ENCODE measurements at places on chromosomes 3 and 15.

GRCh38 chr15:39595338-39596221 lies 14.7 kb downstream of the THBS1 start:
- no peak for DNase-seq

DNA sequence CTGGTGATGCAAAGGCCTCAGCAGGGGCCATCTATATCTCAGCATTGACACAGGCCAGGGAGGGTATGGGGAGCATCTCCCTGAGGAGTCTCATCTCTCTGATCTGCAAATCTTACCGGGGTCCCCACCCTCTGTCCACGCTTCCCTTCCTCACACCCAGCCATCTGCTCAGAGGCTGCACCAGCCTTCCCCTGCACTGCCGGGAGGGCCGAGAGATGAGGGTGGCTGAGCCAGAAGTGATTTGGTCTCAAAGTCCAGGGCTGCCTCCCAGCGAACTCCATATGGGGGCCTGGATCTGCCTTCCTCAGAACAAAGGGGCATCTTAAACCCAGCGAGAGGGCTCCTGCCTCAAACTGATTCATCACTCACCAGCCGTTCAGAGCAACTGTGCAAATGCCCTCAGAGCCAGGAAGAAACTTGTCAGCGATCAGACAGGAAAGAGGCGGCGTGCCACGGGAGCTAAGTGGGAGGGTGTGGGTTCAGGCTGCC lies 4.6 kb downstream of the IGDCC3 start:
- no peak for DNase-seq

DNA sequence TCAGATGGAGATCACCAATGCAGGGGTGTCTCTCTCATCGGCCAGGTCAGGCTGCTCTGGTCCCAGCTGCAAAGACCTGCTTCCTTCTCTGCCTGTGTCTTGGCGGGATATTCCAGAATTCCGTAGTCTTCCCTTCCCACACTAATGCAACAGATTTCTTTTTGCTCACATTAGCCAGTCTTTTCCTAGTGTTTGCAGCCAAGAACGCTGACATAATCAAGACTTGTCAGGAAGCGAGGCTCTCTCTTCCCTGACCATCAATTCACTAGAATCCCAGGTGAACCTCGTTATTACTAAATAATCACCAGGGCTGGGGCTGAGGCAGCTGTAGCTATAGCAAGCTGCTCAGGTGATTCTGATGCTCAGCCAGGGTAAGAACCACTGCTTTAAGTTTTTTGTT lies 43.2 kb upstream of the ACKR4 start:
- DNase-seq = no peak

DNA sequence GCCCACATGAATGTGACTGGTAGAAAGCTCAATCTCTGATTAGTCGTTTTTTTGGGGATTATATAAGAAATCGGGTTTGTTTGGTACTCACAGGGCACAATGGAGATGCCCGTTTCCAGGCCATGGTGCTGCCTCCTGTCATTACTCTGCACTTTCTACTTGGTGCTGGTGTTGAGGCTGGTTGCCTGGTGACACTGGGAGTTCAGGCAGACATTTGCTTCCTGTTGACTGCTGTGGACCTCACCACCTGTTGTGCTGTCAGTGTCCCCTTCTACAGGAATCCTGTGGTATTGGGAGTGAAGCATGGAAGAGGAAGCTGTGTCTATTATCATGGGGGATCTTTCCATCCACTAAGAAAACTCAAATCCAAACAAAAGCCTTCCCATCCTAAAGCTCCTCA lies 227.2 kb upstream of the TBL1XR1 start:
- DNase-seq = no peak

GRCh38 chr3:39189959-39190269 lies 2.5 kb downstream of the XIRP1 start:
- DNase-seq = no peak

- DNase-seq = no peak
These were observed 156.5 kb upstream of the SLC2A2 start for GRCh38 chr3:171183042-171183441.

Measured in activated T-helper 1 cell treated with Interleukin-2 at 50 U/mL for 16 hours (primary cell).